ENCODE measurements at places on chromosomes 7 and 10.

DNA sequence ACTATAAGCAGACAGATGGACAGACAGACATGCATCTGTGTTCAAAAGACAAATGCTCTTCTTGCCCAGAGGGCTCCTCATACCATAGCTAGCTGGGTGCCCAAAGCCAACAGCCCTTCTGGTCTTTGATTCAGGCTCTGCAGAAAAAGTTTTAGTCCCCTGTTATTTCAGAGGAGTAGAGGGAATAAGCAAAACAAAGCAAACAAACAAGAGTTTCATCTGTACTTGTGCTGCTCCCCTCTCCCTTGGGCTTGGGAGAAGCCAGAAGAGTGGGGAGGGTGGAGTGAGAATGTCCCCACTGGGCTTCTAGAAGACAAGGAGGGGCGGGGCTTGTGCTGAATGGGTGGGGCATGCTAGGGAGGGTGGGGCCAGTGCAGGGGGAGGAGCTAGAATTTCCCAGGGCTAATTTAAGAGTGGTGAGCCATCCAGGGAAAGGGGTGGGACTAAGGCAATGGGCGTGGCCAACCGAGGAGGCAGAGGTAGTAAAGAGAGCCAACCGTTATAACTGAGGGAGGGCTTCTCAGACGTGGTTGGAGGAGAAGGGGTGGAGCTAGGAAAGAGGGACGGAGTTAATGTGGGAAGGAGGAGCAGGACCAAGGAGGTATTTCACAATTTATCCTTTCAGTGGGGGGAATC lies 101.2 kb upstream of the MGMT start:
- no peak for DNase-seq

GRCh38 chr10:72328045-72328828 lies 26.5 kb downstream of the DNAJB12 start:
- no peak for DNase-seq

DNA sequence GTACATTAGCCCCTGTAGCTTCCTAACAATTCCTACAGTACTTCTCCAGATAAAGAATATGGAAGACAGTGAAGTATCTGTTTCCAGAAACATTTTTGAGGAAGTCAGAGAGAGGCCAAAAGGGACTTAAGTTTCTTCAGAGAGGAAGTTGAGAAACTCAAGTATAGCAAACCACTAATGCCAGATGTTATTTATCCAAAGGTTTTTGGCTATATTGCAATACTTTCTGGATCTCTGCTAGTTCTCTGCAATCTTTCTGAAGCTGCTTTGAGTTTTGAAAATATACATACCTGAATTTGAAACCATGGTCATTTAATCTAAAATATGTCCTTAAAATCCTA lies 64.7 kb downstream of the BICC1 start:
- DNase-seq = no peak

DNA sequence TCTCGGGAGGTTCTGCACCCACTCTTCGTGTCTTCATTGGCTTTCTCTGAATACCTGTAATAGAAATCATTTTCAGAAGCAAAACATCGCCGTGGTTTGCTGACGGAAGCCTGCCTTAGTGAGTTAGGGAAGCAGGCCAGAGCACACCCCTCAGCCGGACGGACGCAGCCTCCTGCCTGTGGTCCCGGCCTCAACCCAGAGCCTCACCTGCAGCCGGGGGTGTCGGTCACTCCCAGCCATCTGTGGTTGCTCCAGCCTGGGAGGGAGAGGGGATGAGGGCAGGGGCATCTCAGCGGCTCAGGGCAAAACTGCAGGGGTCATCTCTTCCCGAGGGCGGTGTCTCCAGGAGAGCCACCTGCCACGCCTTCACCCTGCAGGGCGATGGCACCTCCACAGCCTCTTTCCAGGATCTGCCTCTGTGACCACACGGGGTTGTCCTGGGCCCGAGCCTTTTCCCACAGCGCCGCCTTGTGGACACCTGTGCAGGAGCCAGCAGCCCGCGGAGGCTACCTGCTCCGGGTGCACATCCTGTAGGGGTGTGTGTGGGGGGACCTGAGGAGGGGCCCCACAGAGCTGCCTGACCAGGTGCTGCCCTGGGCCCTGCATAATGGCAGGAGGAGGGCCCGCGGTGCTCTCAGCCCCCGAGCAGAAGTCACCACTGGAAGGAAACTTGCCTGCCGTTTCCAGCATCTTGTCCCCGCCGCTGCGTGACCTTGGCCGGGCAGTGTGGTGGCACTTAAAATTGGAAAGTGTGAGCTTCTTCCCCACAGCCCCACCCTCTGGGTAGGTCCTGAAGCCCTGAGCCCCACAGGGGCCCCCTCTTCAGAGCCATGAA lies 21.6 kb upstream of the AP5Z1 start:
- DNase-seq = peak; percentile 77

GRCh38 chr7:143299840-143300239 lies 11.7 kb downstream of the CASP2 start:
- peak; percentile 37 for DNase-seq

DNA sequence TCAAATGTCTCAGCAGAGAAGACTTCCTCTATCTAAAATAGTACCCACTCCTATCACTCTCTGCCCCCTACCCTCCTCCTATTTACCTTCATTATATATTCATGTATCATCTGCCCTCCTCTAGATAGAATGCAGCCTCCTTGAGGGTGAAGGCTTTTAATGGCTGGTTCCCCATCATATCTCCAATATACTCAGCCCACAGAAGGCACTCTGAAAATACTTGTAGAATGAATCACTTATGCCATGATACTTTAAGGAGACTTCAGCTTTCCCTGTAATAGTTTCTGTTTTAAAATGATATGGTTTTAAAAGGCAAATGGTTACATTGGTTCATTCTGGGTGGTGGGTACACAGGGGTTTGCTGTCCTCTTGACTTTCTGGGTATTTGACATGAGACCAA lies 25.3 kb downstream of the GFRA1 start:
- DNase-seq = no peak

GRCh38 chr10:11678074-11678793 lies 63.9 kb upstream of the ECHDC3 start:
- DNase-seq = no peak

GRCh38 chr7:24945899-24946298 lies 34.1 kb downstream of the OSBPL3 start:
- DNase-seq = no peak

GRCh38 chr7:157980774-157981173 lies 606.8 kb downstream of the PTPRN2 start:
- DNase-seq = no peak

DNA sequence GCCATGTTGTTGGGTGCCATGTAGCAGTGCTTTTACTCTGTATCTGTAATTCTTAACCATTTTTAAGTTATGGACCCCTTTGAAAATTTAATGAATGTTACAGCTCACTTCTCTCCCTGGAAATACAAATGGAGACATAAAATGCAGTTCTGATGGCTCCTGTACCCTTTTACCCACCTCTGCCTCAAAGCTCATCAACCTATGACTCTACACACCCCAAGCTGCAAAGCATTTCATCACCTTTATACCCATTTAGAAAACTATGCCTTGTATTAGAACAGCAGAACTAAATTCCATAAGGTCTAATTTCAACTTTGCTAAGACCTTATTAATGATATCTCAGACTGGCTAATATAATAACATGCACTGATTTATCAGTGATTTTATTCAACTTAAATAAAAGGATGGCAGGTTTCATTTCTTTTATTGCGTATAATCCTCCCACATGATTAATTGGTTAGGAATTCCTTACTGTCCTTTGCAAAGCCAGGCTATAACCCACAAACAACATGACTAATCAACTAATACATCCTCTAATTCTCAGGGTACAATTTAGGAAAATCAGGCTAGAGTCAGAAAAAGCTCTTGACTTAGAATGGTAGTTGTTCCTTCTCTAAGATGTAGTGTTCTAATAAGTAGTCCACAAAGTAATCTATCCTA lies 68.1 kb downstream of the CPEB3 start:
- DNase-seq = no peak

DNA sequence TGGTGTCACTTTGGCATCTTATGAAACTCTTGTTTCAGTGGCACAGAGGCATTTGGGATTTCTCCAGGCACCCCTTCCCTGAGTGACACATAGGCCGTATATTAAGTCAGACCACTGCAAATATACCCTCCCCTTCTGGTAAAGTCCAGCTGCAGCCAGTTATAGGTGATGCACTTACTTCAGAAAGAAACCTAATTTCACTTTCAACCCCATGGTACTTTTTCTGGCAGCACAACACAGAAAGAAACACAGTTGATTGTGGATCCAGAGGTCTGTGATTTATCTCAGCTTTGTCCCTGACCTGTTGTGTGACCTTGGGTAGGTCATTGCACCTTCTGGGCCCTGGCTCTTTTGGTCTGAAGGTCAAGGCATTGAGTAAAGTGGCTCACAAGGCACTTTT lies 173.2 kb downstream of the BUB3 start:
- DNase-seq = no peak

DNA sequence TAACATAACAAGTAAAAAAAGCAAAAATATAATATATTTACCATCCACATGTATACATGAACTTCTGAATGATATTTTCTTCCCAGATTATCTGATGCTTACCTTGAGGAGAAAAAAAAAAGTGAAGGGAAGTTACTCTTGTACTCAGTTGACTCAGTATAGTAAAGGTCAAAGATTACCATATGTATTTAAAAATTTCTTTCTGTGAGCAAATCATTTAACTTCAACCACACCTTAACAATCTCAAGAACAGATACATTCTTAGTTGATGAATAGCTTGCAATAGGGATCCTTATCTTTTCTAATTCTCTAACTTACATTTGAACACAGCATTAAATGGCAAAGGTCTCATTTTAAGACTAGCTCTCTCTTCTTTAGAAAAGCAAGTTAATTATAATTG lies 29.8 kb downstream of the PRR15 start:
- no peak for DNase-seq

DNA sequence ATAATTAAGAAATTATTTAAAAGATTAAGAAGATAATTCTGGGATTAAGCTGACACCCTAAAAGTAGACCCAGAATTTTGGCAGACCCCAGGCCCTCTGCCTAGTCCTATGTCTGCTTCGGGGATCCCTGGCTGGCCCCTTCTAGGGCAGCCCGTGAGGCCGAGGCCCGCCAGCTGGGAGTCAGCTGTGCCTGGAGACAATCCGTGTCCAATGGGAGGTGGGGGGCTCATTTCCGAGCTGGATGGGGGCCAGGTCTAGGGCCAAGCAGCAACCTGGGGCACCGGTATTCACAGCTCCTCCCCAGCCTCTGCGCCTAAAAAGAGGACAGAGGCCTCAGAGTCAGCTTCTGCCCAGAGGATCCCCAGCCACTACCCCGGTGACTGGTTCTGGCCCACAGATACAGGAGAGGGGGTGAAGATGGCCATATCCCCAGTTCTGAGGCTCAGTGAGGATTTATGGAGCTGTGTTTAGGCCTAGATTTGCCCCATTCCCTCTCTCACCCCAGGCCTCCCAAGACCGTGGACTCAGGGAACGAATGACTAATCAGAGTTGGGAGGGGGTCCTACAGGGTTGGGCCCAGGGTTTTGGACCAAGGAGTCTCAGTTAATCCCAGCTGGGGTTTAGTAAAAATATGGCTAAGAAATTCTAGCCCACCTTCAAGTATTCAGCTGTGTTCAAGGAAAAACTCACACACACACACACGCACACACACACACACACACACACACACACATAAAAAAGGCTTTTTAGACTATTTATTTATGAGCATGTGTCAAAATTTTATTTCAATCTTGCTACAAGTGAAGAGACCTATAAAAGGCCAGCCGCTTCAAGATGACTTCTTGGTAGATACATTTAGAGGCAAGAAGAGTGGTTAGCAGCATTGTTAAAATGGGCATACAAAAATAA lies 37.4 kb upstream of the LBX1 start:
- no peak for DNase-seq

DNA sequence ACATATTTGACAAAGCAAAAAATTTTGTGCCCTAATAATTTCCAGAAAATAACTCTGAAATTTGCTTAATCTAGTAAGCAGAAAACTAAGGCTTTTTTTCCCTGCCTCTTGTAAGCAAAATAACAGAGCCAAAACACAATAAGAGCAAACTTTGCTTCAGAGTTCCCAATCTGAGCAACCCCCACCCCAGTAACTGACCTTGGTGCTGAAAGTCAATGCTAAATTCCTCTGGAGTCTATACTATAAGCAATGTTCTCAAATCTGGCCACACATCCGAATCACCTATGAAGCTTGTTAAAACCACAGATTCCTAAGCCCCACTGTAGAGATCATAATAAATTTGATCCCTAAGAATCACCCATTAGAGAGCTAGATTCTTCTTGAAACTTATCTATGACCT lies 150.5 kb downstream of the ELAPOR2 start:
- no peak for DNase-seq

DNA sequence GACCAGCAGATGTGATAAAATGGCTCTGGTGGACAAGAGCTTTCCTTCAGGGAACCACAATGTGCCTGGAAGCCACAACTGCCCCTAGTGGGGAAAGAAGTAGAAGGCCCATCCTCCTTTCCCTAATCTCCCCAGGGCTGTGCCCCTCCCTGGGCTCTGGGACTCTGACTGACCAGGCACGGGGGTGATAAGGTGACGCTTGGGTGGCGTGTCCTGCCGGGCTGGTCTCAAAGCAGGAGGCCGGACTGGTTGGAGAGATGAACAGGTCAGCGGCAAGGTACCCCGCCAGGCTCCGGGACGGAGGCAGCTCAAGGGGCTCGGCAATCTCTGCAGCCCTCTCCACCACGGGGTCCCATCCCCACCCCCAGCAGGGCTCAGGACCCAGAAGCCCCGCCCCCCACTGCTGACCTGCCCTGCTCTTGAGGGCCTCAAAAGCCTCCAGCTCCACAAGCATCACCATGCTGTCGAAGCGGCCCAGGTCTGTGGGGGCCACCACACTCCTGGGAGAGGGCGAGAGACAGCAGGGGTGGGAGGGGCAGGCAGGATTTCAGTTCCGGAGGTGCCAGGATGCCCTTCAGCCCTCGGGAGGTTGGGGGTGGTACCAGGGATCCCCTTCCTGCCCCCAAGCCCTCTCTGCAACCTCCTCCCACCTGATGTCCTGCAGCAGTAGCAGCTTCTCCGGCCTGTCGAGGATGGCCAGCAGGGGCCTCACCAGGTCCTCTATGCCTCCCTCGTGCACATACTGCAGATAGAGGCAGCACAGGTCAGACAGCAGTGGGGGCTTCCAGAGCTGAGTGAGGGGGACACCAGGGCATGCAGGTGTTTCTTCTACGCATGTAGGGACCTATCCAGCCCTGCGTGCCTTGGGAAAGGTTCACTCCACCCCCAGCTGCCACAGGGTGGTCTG lies 12.2 kb downstream of the LZTS2 start:
- DNase-seq = no peak

DNA sequence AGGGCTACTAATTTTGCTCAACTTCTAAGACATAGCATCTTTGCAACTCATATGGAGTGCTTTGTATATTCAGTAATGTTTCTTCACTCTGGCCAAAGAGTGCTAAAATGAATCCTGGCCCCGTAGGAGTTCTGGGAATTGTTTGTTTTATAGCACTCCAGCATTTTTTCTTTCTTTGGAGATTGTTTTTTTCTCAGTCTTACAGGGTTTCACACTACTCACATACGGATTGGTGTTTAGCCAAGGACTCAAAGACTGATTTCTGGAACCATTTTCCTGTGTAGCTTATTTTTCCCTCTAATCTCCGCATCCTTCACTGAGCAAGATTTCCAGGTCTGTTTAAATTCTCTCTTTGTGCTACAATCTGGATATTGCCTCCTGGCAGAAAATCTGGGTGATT lies 6.4 kb downstream of the TAS2R41 start:
- no peak for DNase-seq

- no peak for DNase-seq
Measured at GRCh38 chr7:7519056-7519455, 16.6 kb downstream of the COL28A1 start.

GRCh38 chr10:13404791-13405190 lies 56.7 kb upstream of the SEPHS1 start:
- DNase-seq = no peak

- DNase-seq = no peak
Measured at GRCh38 chr10:53491774-53492173, 719.2 kb upstream of the MBL2 start.
